Pancreas (tissue), 10 donors: ENCODE measurements at places on chromosomes 5 and 9. TPM values are rescaled to one million over a fixed set of nuclear protein-coding genes. Genes with fewer than 3 reads are reported as not detected.

The REEP5 gene
- polyA plus RNA-seq: 54.9 TPM

The IFNB1 gene
- polyA plus RNA-seq: not detected

The SYK gene
- 6.4 TPM for polyA plus RNA-seq

The SLC25A2 gene
- not detected for polyA plus RNA-seq

The INSL4 gene
- not detected for polyA plus RNA-seq

The NOL8 gene
- 20.6 TPM for polyA plus RNA-seq

The GOLM1 gene
- polyA plus RNA-seq: 28.0 TPM

The SNX30 gene
- 2.1 TPM for polyA plus RNA-seq

The IL6ST gene
- polyA plus RNA-seq: 14.5 TPM

The NRARP gene
- polyA plus RNA-seq: 2.7 TPM

The CARD19 gene
- 20.4 TPM for polyA plus RNA-seq

The CDK7 gene
- 11.4 TPM for polyA plus RNA-seq

The BNC2 gene
- 0.42 TPM for polyA plus RNA-seq

The CDC23 gene
- polyA plus RNA-seq: 10.5 TPM

The LAMC3 gene
- 8.9 TPM for polyA plus RNA-seq

The BICD2 gene
- polyA plus RNA-seq: 5.4 TPM

The TOR4A gene
- 1.4 TPM for polyA plus RNA-seq

The SLC6A7 gene
- not detected for polyA plus RNA-seq

The C5orf34 gene
- 0.27 TPM for polyA plus RNA-seq

The UBAC1 gene
- polyA plus RNA-seq: 24.9 TPM

The ZNF484 gene
- polyA plus RNA-seq: 2.0 TPM

The CAPSL gene
- not detected for polyA plus RNA-seq

The MCCC2 gene
- 19.9 TPM for polyA plus RNA-seq

The PLCXD3 gene
- 3.0 TPM for polyA plus RNA-seq

The FAM114A2 gene
- 7.8 TPM for polyA plus RNA-seq

The SLC36A3 gene
- not detected for polyA plus RNA-seq

The IL31RA gene
- polyA plus RNA-seq: 0.15 TPM

The SOWAHA gene
- polyA plus RNA-seq: 1.4 TPM
